HT-29 (cell line): ENCODE measurements at places on chromosomes 16 and 17. TPM values are rescaled to one million over a fixed set of nuclear protein-coding genes. Genes with fewer than 3 reads are reported as not detected.

The CLEC3A gene
- 64.6 and 71.2 TPM in 2 replicates for total RNA-seq

The KRT14 gene
- not detected in 2 replicates for total RNA-seq

The KRT38 gene
- total RNA-seq = not detected in 2 replicates

The SOX15 gene
- total RNA-seq = 0.70 TPM in 1 of 2 replicates, not detected in the other

The ZFHX3 gene
- total RNA-seq = 2.6 and 3.5 TPM in 2 replicates

The SLC38A8 gene
- total RNA-seq = not detected in 2 replicates

The DPEP1 gene
- total RNA-seq = 81.5 and 82.2 TPM in 2 replicates

The SPAG9 gene
- 25.9 and 27.0 TPM in 2 replicates for total RNA-seq

The TBX4 gene
- total RNA-seq = not detected in 2 replicates

The MT1G gene
- total RNA-seq = 0.50 and 1.5 TPM in 2 replicates

The LRRC37A gene
- 2.7 and 3.1 TPM in 2 replicates for total RNA-seq

The TMEM88 gene
- total RNA-seq = 0.43 and 0.50 TPM in 2 replicates

The GCGR gene
- 0.71 and 2.2 TPM in 2 replicates for total RNA-seq

The KCTD13 gene
- 20.4 and 25.9 TPM in 2 replicates for total RNA-seq

The OR2C1 gene
- total RNA-seq = not detected in 2 replicates

The KRTAP2-2 gene
- not detected in 2 replicates for total RNA-seq

The CCL17 gene
- not detected in 2 replicates for total RNA-seq

The PSME3IP1 gene
- 41.7 and 54.5 TPM in 2 replicates for total RNA-seq

The KRT16 gene
- 0.38 and 2.1 TPM in 2 replicates for total RNA-seq

The GJD3 gene
- not detected in 2 replicates for total RNA-seq

The KRT9 gene
- not detected in 2 replicates for total RNA-seq

The SEPTIN1 gene
- 0.16 TPM in 1 of 2 replicates, not detected in the other for total RNA-seq

The RNF135 gene
- 4.8 and 4.9 TPM in 2 replicates for total RNA-seq

The MRPL38 gene
- 85.7 and 92.3 TPM in 2 replicates for total RNA-seq

The ADAD2 gene
- total RNA-seq = not detected in 2 replicates

The CDRT15 gene
- total RNA-seq = not detected in 2 replicates

The NLRC3 gene
- not detected in 2 replicates for total RNA-seq

The UBALD1 gene
- 58.0 and 83.0 TPM in 2 replicates for total RNA-seq

The ABI3 gene
- total RNA-seq = not detected in 2 replicates

The MYOCD gene
- not detected in 2 replicates for total RNA-seq

The ITFG1 gene
- 10.4 and 11.3 TPM in 2 replicates for total RNA-seq

The USP43 gene
- total RNA-seq = 13.6 and 21.7 TPM in 2 replicates

The PDILT gene
- not detected in 2 replicates for total RNA-seq

The UQCRC2 gene
- total RNA-seq = 111 and 150 TPM in 2 replicates

The FBF1 gene
- 7.4 and 13.1 TPM in 2 replicates for total RNA-seq

The DYNLRB2 gene
- not detected in 2 replicates for total RNA-seq

The COTL1 gene
- 105 and 121 TPM in 2 replicates for total RNA-seq

The SLX4 gene
- 6.1 and 6.4 TPM in 2 replicates for total RNA-seq

The MMP28 gene
- total RNA-seq = 0.18 and 0.25 TPM in 2 replicates

The TNP2 gene
- not detected in 2 replicates for total RNA-seq

The ICAM2 gene
- 0.21 and 0.64 TPM in 2 replicates for total RNA-seq

The KRT39 gene
- total RNA-seq = not detected in 2 replicates

The TNK1 gene
- 4.8 and 9.4 TPM in 2 replicates for total RNA-seq

The MYO15A gene
- 0.05 TPM in 1 of 2 replicates, not detected in the other for total RNA-seq

The HAS3 gene
- 0.08 TPM in 1 of 2 replicates, not detected in the other for total RNA-seq

The MT4 gene
- not detected in 2 replicates for total RNA-seq

The SRL gene
- 0.03 TPM in 1 of 2 replicates, not detected in the other for total RNA-seq

The CYGB gene
- not detected in 2 replicates for total RNA-seq

The TBX2 gene
- 0.08 TPM in 1 of 2 replicates, not detected in the other for total RNA-seq
